ENCODE measurements at places on chromosomes 3 and 15. TPM values are rescaled to one million over a fixed set of nuclear protein-coding genes. Genes with fewer than 3 reads are reported as not detected.

Gene NGLY1
- total RNA-seq = 25.6 TPM

Gene SLC26A6
- total RNA-seq = 35.4 TPM

Gene SLC9C1
- 1.3 TPM for total RNA-seq

Gene SI
- total RNA-seq = not detected

Gene HIGD2B
- total RNA-seq = not detected

Gene VGLL3
- total RNA-seq = 584 TPM

Gene LRRC31
- total RNA-seq = not detected

Gene LIPC
- total RNA-seq = 1.6 TPM

Gene C3orf20
- not detected for total RNA-seq

Gene SPESP1
- total RNA-seq = 5.0 TPM

Gene CISH
- total RNA-seq = 2.3 TPM

Gene RETNLB
- total RNA-seq = not detected

Gene HIGD1A
- 83.2 TPM for total RNA-seq

Gene ISLR2
- total RNA-seq = not detected

Gene UROC1
- total RNA-seq = not detected
